Uterus (tissue), 4 donors: ENCODE measurements at places on chromosomes 3 and 15. TPM values are rescaled to one million over a fixed set of nuclear protein-coding genes. Genes with fewer than 3 reads are reported as not detected.

DNA sequence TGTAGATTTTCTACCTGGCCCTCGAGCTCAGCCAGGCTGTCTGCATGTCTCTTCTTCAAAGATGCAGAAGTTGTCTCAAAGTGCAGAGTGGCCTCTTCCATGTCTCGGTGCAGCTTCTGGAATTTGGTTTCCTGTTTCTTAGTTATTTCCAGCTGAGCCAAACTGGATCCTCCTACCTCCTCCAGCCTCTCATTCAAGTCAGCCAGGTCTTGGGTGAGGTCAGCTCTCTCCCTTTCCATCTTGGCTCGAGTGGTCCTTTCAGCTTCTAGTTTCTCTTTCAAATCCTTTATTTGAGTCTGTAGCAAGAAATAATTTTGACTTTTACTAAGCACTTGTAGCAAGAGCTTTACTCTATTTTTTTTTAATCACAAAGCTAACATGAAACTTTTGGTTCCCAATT, 81.8 kb downstream of the MYH15 start:
- no peak for DNase-seq

GRCh38 chr15:45268135-45268534, 16.1 kb downstream of the SLC28A2 start:
- DNase-seq, result no peak

DNA sequence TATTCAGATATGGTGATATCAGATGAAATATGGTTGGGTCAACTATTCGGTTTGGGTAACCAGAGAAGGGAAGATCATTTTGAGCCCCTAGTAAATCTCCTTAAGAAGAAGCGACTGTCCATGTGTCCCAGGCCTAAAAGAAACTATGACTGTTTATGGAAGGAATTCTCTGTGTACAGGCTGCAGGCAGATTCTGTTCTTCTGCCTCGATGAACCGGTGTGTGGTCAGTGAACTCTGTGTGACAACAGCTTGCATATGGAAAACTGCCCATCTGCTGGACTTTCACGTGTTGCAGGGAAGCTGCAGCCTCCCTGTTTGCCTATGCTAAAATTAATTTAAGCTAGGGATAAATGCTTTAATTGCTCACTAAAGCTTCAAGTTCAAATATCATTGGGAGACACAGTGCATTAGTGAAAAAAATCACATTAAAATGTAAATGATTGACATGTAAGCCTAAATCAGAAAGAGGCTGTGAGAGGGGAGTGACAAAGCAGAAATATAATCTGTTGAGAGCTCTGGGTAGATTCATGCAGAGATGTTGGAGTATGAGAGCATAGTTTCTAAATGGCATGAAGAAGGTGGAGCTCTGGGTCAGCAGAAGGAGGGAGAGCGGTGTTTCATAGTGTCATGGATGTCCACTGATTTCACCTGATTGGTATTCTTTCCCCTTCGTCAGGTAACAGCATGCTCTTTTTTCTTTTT, 65.4 kb upstream of the PFN2 start:
- DNase-seq, result no peak

- no peak for DNase-seq
Measured at GRCh38 chr15:60035344-60035743, 31.2 kb downstream of the FOXB1 start.

DNA sequence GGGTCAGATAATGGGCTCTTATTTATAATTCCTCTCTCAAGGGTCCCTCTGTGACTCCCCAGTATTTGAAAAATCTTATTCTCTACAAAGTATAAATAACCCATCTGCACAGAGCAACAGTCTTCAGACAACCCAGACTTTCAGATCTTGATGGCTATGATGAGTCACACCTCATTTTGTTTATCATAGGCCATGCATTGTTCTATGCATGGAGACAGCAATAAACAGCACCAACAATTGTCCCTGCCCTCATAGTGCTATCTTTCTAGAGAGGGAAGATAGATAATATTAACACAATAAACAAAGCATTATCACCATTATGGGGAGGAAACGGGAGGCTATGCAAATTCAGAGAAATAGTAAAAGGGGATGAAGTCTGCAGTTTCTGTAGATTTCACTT, 13.4 kb downstream of the FHIT start:
- no peak for DNase-seq

GRCh38 chr3:64445944-64446300, 220.7 kb upstream of the PRICKLE2 start:
- no peak for DNase-seq

DNA sequence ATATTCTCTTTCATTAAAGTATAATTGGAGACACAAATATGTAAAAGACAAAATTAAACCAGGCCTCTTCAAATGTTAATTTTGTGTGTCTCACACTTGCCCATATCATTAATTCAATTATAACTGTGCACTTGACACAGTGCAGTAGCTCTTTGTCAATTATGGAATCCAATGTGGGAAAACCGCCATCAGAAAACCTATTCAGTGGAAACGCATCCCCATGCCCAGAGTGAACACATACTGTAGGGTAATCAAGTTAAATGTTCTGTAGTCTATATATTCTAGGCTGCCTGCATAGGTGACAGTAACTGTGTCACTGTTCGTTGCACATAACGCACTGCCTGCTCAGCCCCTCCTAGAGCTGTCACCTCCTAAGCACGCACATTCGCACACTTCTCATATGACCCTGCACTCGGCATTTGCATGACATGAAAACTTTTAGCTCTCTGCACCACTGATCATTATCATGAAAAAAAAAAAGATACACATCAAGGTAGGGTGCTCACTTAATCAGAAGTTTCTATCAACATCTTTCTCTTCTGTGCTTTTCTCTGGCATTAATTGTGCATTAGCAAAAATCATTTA, 63.2 kb downstream of the MEIS2 start:
- DNase-seq, result no peak

DNA sequence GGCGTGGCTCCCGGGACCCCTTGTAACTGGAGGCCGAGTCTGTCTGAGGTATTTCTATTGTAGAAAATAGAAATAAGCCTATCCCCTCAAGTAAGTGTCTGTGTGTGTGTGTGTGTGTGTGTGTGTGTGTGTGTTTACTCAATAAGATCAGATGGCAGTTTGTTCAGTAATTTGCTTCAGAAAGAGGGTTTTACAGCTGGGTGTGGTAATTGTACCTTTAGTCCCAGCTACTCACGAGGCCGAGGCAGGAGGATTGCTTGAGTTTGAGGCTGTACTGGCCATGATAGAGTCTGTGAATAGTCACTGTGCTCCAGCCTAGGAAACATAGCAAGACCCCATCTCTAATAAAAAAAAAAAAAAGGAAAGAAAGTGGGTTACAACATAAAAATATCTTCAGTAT, 8.7 kb downstream of the SPINT1 start:
- DNase-seq, result no peak

DNA sequence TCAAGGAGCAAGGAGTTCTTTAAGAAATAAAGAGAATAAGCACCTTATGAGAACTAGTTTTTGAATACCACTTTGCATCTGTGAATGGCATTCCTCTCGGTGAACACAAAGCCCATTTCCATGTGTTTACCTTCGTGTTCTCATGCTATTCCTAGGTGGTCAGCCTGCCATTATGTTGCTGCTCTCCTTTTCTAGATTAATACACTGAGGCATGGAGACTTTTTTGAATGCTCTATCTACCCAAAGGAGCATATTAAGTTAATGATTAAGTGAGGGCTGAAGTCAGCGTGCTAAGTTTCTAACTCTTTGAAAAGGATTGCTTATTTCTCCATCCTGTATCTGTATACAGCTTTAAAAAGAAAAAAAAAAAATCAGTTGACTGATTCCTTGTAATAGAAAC, 394.5 kb downstream of the MECOM start:
- DNase-seq, result no peak

DNA sequence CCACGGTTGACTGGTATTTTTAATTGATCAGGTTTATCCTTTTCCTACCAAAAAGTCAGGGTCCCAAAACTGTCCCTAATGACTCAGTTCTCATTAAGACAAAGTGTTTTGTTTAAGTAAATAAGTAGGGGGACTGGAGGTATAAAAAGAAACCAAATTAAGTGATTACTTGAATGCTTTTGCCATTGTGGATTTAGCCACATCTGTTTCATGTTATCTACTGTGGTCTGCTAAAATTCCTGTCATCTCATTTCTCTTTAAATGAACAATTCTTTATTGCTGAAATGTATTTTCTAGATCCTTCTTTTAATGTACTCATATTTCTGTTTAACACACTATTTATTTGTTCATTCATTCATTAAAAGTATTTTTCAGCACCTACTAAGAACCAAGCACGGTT, 625.9 kb upstream of the ADAMTS9 start:
- DNase-seq, result no peak

GRCh38 chr3:30112902-30113484, 493.4 kb upstream of the TGFBR2 start:
- DNase-seq, result no peak

DNA sequence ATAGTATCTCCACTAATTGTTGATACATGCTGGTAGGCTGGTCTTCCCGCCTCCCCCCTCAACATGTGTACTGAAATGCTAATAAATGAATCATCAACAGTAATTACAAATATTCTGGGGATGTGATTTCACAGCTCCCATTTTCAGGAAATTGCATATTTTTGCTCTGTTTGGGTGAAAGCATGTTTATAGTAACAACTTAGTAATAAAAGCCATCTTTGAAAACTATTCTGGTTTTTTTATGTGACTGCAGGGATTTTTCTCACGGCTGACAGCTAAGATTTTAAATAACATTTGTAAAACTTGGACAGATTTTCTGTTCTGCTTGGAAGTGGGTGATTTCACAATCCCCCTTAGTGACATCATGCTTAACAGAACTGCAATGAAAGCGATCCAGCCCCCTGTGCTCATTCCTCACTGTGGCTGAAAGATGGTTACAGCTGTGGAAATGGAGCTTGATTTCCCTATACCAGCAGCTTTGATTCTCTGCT, 25.6 kb upstream of the FAM174B start:
- DNase-seq, result peak; percentile 23

- no peak for DNase-seq
Measured at GRCh38 chr15:90058775-90059174, 43.5 kb downstream of the IDH2 start.

GRCh38 chr3:149247929-149248691, 26.5 kb upstream of the CP start:
- DNase-seq, result no peak

- DNase-seq, result no peak
Measured at GRCh38 chr15:92415639-92416297, 22.1 kb downstream of the ST8SIA2 start.

GRCh38 chr3:48696601-48697000, 10.9 kb upstream of the NCKIPSD start:
- no peak for DNase-seq

GRCh38 chr3:37493485-37494080, 319.2 kb upstream of the LRRFIP2 start:
- DNase-seq, result no peak

DNA sequence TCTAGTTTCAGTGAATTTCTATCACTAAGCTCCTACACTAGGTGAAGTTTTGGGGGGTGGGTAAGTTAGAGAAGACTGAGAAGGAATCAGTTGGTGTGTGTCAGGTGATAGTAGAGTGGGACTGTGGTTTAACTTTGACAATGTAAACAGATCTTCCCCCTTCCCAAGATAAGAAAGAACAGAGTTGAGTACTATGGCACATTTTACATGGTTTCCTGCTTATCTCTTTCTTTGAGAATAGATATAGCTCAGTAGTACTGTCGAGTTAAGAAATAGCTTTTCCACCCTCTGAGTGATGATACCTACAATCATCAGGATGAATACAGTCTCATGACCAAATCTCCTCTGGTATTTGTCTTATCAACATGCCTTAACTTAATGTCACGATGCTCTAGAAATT, 42.8 kb downstream of the GAP43 start:
- DNase-seq, result no peak

DNA sequence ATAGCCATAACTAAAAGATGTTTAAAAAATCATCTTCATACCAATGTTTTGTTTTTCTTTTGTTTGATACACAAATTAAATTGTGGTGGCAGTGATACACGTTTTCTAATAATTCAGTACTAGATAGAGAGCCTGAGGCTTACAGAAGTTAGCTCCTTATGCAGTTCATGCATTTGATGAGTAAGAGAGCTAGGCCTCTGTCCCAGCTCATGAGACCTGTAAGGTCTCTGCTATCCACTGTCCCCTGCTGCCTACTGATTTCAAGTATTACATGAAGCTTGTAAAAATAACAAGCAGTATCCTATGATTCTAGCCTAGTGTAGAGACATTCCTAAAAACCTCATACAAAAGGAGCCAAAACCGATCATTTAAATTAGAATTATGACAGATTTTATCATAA, 144.5 kb downstream of the MBNL1 start:
- no peak for DNase-seq

- DNase-seq, result no peak
Measured at GRCh38 chr3:114841515-114841914, 305.6 kb downstream of the ZBTB20 start.

DNA sequence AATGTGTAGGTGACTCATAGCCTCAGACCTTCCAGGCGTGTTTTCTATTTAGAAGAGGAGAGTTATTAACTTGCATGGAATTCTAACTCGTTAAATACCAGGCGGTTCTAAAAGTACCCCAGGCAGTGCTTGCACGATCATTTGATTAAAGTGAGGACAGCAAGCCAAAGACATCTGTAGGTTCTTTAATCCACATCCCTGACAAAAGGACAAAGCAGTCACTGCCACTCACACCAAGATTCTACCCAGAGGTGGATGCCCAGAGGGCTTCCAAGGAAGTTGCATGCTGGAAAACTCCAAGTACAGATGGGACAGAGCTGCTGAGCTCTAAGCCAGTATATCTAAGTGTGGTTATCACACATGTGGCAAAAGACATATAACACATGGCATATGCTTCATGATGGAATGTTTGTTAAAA, 372.1 kb downstream of the ROBO2 start:
- no peak for DNase-seq

- no peak for DNase-seq
Measured at GRCh38 chr15:35886765-35887164, 340.8 kb upstream of the DPH6 start.

DNA sequence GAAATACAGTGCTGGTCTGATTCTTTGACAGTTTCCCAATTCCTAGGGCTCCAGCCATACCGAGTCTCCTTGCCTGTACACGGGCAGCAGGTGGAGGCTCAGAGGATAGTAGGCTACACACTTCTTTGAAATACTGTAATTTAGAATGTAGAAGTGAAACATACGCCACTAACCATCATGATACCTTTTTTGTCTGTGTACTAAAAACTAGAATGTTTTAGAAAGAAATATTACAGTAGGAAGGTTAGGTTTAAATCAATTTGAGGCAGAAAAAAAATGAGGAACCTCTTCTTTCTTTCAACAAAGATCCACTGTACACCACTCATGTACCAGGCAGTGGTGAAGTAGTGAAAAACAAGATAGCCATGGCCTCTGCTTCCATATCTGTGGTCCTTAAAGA, 354.7 kb downstream of the MCTP2 start:
- no peak for DNase-seq

Gene AADAC
- not detected for total RNA-seq

Gene PARP6
- total RNA-seq, result 35.7 TPM

Gene ADAMTS9
- 152 TPM for total RNA-seq

Gene CELSR3
- not detected for total RNA-seq

Gene DLEC1
- 1.5 TPM for total RNA-seq

Gene GRIP2
- total RNA-seq, result 1.2 TPM

Gene MUSTN1
- not detected for total RNA-seq

Gene ACOX2
- 18.2 TPM for total RNA-seq

Gene CFAP91
- 26.1 TPM for total RNA-seq

Gene DISP2
- not detected for total RNA-seq

Gene PLA1A
- 11.9 TPM for total RNA-seq

Gene RBP2
- total RNA-seq, result not detected

Gene FGF7
- total RNA-seq, result 91.7 TPM
